NCI-H2081 (cell line): ENCODE measurements at places on chromosomes 12 and 14.

- peak; percentile 19 for DNase-seq
These were observed 32.1 kb upstream of the SLC38A1 start for GRCh38 chr12:46300910-46301309.

DNA sequence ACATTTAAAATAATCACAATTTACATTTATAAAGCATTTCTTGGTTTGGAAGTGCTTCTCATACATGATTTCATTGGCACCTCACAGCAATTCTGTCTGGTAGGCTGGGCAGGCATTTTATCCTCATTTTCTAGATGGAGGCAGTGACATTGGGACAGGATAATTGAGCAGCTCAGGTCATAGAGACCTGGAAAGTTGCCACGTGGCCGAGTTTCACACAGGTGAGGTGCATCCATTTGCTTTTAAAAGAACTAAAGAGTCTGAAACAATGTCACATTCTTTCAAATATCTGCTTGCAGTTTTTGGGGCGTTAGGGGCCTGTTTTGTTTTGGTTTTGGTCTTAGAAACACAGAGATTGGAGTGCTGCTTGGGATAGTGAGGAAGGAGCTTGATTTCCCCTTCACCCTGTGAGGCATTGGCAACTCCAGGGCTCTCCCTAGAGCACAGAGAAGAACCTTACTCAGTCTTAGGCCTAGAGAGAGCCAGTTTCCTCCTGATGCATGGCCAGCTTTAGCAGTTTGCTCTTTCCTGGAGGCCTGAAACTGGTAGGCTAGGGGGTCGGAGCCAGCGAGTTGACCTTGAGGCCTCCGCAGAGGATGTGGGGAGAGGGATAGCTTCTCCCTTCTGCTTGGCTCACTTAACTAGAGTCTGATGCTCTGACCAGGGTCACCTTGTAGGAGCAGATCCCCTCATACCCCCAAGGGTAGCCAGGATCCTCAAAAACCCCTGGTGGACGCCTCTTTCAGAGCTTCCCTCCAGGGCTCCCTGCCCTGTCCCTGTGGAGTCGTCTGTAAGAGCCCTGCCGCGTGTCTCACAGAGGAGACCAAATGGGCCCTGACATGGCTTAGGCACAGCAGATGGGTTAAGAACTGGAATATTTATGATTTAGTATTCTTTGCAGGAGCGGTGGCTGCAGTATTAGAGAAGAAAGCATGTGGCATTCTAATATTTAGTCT is 34.9 kb upstream of the JDP2 start:
- peak; percentile 6 for DNase-seq

- DNase-seq, result peak; percentile 31
These were observed 404.4 kb downstream of the FLRT2 start for GRCh38 chr14:85934123-85934885.

GRCh38 chr14:55689981-55690871 is 110.2 kb downstream of the KTN1 start:
- no peak for DNase-seq

DNA sequence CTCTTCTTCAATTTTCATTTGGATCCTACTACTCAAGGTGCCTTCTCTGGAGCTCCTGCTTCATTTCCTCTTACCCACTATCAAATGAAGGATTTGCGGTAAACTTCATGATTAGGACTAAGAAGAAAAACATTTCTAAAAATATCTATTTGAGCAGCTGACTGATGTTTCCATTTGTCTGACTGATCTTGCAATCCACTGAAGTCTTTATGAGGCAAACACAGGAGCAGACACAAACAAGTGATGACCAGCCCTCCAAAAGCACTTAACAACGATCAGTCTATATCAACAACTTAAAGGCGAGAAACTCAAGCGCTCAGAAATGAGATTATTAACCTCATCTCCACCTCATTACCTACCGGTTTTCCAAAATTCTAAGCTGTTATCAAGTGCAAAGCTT is 26.2 kb downstream of the OSBPL8 start:
- DNase-seq, result no peak

GRCh38 chr12:75859868-75860267 is 171.7 kb downstream of the PHLDA1 start:
- DNase-seq, result no peak

DNA sequence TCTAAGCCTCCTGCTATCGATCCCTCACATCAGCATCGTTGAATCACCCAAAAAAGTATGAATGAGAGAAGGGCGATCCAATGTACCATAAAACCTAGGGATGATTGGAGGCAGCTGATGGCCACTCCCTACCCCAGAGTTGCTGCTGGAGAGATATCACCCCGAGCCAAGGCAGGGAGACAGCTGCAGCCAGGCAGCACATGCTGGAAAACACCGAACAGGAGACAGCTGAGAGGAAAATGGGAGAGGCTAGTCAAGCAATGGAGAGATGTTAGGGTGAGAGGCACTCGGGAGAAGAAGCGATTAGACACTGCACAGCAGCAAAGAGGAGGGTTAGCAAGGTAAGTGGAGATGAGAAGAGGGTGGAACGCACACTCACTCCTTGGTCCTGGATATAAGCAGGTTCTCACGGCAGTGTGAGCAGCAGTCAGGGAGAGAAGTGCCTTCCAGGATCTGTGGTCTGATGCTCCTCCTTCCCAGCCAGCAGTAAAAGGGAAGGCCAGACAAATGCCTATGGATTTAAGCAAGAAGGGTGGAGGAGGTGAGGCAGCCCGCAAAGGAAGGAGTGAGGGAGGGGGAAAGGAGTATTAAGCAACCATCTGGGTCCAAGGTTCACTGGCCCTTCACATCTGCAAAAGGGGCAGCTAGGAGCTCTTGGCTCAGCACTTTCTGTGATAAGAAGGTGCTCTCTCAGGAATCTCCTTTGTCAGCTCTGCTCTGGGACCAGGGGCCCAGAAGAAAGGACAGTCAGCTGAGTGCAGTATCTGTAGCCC is at the start of gene SLC7A7:
Gene SLC7A7 (minus strand): TSS at position 495 of the 773 bp plus-strand sequence. CDS start 2,037 bp downstream, outside the sequence.
- no peak for DNase-seq

DNA sequence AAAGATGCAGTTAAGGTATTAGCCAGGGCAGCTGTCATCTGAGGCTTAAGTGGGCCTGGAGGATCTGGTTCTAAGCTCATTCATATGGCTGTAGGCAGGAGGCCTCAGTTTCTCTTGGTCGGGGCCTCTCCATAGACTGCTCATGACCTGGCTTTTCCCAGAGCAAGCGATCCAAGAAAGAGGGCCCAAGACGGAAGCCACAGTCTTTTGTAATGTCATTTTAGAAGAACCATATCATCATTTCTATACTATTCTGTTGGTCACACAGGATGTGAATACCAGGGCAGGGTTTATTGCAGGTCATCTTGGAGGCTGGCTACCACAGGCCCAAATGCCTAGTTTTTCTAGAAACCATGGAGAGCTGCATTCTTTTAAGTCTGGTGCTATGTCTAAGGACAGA is 47.7 kb downstream of the GNG2 start:
- DNase-seq, result no peak

DNA sequence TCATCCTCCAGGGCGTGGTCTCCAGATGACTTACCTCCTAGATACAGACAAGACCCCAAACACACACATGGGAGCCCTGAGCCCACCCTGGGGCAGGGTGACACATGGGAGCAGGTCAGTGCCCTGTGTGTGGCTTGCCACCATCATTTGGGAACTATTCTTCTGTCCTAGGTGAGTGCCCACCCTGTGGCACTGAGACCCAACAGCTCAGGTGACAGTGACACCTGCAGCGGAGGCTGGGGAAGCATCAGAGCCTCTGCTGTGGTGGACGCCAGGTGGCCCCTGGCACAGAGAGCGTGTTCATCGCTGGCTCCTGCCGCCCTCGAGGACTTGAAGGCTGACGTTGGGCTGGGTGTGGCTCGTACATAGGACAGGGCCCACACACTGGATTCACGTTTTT is 23.0 kb downstream of the SFSWAP start:
- no peak for DNase-seq

GRCh38 chr12:18578191-18578590 is 159.6 kb downstream of the PLCZ1 start:
- DNase-seq, result no peak

DNA sequence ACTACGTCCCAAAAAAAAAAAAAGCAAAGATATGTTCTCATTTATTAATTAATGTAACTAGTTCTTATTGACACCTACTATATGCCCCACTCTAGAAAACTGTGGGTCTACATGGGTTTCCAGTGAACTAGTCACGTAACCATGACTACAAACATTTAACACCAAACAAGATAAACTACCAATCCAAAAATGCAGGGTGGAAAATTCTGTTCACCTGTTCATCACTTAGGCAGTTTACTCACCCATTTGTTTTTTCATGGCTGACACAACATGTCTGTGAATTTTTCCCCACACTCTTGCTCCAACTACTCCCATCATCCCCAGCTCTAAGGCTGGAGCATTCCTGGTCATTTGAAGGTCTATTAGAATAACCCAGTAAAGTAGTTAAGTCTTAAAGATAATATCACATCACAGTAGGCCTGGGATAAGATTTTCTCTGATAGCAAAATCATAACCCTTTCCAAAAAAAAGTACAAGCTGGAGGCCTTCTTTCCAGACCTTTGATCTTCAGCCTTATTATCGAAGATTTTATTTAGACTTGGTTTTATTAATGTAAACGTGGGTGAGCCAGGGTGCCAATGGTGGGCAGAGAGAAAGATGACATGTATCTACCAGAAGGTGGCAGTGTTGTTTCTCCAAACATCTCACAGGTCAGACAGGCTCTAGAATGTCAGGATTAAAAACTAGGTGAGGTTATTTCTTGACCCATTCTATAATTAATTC is 61.6 kb upstream of the DAAM1 start:
- DNase-seq, result peak; percentile 45
